ENCODE measurements at places on chromosomes 7 and 10.

- no peak for DNase-seq
Measured at GRCh38 chr7:152136686-152137085, 111.2 kb downstream of the GALNT11 start.

DNA sequence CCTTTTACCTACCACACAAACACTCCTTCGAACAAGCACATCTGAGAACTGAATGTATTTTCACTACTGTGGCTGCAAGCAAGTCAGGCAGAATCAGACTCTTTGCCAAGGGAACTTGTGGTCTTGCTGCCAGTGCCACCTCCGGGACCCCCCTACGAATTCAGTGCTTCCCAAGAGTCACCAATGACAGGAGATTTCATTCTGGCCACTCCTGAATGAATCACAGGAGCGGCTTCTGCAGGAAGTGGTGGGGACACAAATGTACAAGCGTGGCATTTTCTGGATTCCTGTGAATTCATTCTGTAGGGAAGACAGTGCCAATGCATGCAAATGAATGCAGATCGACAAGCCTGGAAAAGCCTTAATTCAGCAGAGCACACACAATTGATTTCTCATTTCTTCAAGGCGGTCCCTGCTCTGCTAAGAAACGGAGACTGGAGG, 161.2 kb downstream of the CAMK1D start:
- DNase-seq, result no peak

GRCh38 chr7:106060394-106060920, 51.7 kb downstream of the SYPL1 start:
- no peak for DNase-seq

DNA sequence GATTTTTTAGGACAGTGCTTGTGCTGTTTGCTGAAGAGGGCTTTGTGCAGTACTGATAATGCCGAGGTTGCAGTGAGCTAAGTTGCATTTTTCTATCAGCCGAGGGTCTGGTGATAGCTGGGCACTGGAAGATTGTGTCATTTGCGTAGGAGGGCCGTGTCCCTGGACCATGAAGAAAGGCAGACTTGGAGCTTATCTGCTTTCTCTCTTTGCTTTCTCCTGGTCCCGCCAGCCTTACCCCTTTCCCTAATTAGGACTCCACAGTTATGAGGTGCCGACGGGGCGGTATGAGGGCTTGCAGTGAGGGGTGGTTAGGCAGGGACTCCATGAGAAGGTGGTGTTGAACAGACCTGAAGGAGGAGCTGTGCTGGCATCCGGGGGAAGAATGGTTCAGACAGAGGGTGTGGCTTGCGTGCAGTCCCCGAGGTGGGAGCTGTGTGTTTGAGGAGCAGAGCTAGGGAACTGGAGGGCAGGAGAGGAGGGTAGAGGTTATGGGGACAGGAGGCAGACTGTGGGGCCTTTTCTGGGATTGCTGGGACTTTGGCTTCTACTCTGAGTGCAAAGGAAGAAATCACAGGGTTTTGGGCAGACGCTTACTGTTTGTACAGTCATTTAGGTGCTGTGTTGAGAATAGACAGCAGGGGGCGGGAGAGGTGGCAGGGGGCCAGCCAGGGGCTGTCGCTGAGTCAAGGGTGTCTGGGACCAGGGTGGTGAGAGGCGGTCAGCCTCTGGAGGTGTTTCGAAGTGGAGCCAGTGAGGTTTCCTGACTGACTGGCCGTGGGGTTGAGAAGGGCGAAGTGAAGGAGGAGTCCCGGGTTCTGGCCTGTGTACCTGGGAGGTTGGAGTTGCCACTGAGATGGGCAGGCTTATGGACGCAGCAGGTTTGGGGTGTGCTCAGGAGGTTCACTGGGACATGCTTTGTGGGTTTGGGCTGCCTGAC, 43.4 kb downstream of the PRF1 start:
- DNase-seq, result no peak

DNA sequence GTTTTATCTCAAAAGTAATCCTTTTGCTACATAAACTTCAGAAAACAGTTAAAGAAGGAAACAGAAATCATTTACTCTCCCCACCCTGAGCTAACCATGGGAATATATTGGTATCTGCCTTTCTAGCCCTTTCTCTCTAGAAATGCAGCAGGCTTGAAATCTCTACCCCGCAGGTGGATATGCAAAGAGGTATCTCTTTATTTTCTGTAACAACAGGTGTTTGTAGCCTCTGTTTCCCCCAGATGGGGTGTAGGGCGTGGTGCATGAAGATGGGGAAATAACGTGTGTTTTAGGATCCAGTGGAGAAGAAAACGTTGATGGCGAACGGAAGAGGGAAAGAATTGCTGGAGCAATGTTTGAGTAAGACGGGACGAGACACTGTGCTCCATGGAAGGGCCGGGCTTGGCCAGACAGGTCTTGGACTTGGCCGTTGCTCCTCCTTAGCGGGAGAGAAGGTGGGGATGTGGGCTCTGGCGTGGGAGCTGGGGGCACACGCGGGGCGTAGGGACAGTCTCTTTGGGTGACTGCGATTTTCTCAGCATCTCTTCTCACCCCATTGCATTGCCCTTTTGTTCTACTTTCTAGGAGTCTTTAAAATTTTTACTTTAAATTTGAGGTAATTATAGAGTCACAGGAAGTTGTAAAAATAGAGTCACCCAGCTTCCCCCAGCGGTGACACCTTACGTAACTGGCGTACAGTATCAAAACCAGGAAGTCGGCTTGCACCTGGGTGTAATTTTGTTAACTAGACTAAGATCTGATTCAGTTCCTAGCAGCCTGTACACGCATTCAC, 82.9 kb downstream of the ELFN1 start:
- DNase-seq, result no peak

DNA sequence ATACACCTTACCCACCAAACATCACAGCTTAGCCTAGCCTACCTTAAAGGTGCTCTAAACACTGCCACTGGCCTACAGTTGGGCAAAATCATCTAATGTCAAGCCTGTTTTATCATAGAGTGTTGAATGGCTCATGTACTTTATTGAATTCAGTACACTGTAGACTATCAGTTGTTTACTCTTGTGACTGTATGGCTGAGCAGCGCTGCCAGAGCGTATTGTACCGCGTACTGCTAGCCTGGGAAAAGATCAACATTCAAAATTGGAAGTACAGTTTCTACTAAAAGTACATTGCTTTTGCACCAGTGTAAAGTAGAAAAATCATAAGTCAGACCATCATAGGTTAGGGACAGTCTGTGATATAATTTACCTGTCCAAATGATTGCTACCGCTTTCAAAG, 226.8 kb downstream of the PRPF18 start:
- DNase-seq, result no peak

GRCh38 chr7:44976746-44977196, 2.0 kb downstream of the MYO1G start:
- no peak for DNase-seq

All from HFF-Myc (cell line).